ENCODE measurements at places on chromosomes 7 and 10.

- no peak for DNase-seq
These were observed 27.2 kb downstream of the CCM2 start for GRCh38 chr7:45026984-45027773.

GRCh38 chr10:114431414-114432135 is 27.3 kb upstream of the AFAP1L2 start:
- no peak for DNase-seq

- no peak for DNase-seq
These were observed 411.6 kb downstream of the NEBL start for GRCh38 chr10:20485554-20485953.

DNA sequence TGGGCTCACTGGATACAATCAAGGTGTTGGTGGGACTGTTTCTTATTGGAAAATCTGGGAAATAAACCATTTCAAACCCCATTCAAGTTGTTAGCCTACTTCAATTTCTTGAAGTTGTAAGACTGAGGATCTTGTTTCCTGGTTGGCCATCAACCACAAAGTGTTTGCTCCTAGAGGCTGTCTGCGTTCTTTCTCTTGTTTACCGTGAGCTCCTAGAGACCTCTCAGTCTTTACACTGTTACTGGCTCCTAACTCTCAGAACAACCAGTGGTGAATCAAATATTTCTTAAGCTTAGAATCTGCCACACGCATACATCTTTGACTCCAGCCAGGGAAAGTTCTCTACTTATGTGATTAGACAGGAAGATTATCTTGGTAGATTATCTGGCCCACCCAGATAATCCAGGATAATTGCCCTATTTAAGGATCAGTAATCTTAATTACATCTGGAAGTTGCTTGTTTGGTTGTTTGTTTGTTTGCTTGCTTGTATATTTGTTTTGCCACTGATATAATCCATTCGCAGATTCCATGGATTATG is 798.7 kb downstream of the IPMK start:
- DNase-seq: no peak

DNA sequence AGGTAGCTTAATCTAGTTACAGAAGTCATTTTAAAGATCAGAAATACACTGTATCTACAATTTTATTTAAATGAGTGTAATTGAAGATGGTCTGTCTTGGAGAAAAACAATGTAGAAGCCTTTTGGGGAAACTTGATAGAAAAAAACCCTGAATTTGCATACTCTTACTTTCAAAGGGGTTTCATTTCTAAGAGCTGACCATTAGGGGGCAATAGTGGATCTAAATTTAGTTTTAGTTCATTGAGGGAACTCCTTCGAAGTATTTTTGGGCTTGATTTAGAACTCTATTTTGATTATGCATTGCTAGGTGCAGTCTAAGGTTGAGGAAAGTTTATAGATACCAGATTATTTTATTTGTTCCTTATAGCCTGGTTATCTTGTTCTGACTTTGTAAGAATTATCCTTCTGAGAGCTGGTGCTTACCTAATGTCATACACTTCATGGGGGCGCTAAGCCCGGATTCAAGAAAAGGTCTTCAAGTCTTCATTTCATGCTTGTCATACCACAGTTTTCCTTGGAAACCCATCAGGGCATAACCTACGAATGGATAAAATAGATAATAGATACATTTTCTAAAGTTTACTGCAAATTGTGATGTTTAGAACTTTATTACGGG is 69.1 kb upstream of the MXI1 start:
- no peak for DNase-seq

GRCh38 chr10:132164761-132165278 is 21.9 kb upstream of the DPYSL4 start:
- DNase-seq: no peak

DNA sequence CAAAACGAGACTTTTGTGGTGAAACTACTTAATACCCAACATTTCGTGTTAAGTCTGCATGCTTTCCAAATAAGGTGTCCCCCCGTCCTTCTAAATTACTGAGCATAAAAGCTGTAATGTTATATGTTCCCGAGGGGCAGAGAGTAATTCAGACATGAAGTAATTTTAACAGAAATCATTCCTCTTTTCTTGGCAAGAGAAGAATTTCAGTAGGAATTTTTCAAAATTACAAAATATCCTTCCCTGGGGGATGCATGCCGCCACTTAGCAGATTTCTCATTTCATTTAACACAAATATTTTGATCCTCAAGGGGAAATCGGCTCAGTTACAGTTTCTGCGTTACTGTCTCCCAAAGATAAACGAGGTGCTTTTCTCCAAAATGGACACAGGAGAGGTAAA is 213.2 kb upstream of the RHOBTB1 start:
- no peak for DNase-seq

DNA sequence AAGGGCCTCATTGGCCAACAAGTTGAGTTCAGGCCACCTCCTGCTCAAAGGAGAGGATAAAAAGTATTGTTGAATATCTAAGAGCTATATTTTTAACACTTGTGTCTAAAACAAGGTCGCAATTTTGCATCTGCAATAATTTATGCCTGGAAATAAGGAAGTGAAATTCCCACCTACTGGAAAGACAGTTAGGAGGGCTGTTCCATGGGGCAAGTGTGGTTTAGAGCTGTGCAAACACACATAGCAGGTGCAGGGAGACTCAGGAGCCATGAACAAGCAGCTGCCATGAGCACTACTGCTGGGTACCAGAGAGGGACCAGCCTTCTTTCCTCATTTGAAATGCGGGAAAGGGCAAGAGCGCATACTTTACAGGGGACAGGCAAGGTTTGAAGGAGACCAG is 35.5 kb upstream of the IKZF1 start:
- no peak for DNase-seq

DNA sequence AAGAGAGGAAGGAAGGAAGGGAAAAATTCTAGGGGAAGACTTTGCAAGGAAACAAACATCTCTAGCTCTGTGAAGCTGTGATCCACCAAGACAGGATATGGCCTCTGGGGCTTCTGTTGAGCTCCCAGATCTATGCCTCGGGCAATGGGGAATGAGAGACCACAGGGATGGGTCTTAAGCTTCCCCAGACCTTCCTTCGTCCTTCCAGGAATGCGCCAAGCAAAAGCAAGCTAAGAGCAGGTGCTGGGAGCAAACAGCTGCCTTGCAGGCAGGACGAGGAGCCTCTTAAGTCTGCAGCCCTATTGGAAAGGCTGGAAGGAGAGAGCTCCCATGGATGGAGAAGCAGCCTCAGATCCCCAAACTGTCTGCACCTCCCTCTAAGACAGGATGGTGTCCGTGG is 21.9 kb upstream of the ELN start:
- no peak for DNase-seq

- no peak for DNase-seq
These were observed 728 bp downstream of the PARD3 start for GRCh38 chr10:34814223-34814912.

GRCh38 chr10:70549962-70550458 is 52.5 kb downstream of the PRF1 start:
- DNase-seq: peak; percentile 76

- DNase-seq: no peak
These were observed 22.3 kb downstream of the CAPZA2 start for GRCh38 chr7:116884691-116885090.

DNA sequence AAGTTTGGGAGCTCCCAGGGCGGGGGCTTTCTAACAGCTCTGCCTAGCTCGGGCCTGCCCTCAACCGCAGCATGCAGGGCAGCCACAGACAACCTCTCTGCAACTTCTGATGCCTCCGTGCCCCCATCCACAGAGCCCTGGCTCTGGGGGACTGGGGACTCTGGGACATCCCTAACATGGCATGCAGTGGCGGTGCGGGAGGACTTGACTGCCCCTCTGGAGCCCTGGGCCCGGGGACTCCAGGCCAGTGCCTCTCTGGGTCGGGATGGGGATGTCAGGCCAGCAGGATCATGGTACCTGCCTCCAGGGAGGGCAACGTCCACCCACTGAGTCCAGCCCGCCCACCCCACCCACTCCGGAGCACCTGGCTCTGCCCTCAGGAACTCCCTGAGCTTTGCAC is 520 bp upstream of the AQP1 start:
- DNase-seq: no peak

- DNase-seq: peak; percentile 42
These were observed 87.1 kb downstream of the SLC16A9 start for GRCh38 chr10:59622320-59623132.

GRCh38 chr7:2003931-2004812 is 228.6 kb downstream of the MAD1L1 start:
- DNase-seq: peak; percentile 10

- DNase-seq: no peak
These were observed 19.8 kb downstream of the CDK1 start for GRCh38 chr10:60798031-60798430.

DNA sequence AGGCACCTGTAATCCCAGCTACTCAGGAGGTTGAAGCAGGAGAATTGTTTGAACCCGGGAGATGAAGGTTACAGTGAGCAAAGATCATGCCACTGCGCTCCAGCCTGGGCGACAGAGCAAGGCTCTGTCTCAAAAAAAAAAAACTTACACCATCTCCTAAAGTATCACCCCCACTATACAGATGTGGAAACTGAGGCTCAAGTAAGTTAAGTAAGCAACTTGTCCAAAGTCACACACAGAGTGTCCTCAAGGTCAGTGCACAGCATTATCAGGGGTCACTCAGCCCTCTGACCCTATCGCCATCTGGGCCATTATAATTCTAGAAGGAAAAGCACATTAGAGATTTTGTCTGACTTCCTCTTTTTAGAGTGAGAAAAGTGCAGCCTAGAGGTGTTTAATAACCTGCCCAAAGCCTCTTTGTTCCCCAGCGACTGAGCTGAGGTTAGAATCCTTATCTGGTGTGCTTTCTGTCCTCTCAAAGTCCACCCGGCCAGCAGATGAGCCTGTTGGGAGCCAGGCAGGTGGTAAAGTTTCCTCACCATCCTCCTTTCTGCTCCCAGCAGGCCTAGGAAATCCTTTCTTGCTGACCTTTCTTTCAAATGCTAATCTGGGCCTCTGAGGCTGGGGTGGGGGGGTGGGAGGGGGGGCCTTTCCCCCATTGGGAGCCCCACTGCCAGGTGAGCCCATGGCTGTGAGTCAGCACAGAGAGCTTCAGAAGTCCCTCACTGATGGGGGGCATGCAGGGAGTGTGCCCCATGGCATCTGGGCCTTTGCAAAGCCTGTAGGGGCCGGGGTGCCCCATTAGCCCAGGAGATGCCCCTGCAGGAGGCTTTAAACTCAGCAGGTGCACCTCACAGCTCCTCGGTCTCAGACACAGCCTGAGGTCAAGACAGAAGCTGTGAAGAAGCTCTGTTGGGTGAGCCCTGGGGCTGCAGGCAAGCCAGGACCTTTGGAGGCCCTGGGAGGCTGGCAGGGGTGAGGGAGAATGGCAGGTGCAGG is 12.0 kb upstream of the KCNMA1 start:
- no peak for DNase-seq

GRCh38 chr10:35341521-35341920 is 5.2 kb downstream of the CCNY start:
- no peak for DNase-seq

DNA sequence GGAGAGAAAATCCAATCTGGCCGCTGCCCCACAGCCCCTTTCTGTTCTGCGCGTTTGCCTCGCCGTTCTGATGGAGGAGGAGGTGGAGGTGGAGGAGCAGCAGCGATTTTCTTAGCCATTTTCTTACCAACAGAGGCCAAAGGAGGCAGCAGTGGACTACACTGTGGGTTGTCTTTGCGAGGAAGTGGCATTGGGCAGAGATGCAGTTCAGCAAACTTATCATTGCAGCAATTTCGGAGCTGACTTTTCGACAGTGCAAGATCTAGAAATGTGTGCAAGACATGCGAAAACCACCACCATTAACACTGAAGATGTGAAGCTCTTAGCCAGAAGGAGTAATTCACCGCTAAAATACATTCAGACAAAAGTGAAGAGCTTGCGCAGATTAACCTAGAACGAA is 1.9 kb upstream of the ARL4A start:
- DNase-seq: no peak

GRCh38 chr7:151314401-151314800 is 27.2 kb upstream of the NUB1 start:
- no peak for DNase-seq

- no peak for DNase-seq
These were observed 354.3 kb downstream of the CALN1 start for GRCh38 chr7:72057796-72058195.

DNA sequence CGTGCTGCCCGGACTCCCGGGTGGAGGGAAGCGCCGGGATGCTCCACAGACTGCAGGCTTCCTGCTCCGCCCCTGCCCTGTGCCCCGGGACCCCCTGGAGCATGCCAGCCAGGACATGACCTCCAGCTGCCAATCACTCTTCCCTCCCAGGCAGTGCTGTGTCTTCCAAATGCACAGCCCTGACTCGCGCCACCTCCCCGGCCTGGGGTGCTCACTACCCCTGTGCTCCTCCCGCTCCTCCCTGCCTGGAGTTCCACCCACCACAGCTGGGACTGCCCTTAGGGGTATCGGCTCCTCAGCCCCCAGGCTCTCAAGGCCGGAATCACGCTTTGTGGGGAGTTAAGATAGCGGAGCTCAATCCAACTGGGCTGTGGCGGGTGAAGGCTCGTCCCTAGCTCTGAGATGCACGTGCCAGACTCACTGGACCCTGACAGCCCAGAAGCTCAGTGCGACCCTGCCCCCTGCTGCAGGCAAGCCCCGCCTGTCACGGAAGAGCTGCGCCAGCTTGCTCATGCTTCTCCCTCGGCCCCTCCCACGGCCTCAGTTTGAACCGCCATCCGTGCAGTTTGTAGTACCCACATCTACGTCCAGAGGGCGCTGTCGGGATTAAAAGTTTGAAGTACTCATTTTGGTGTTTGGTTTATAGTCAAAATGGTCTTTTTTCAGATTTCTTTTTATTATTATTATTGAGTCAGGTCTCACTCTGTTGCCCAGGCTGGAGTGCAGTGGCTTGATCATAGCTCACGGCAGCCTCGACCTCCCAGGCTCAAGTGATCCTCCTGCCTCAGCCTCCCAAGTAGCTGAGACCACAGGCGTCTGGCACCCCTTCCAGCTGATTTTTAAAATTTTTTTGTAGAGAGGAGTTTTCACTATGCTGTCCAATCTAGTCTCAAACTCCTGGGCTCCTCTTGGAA is 142.5 kb upstream of the TCERG1L start:
- peak; percentile 45 for DNase-seq

DNA sequence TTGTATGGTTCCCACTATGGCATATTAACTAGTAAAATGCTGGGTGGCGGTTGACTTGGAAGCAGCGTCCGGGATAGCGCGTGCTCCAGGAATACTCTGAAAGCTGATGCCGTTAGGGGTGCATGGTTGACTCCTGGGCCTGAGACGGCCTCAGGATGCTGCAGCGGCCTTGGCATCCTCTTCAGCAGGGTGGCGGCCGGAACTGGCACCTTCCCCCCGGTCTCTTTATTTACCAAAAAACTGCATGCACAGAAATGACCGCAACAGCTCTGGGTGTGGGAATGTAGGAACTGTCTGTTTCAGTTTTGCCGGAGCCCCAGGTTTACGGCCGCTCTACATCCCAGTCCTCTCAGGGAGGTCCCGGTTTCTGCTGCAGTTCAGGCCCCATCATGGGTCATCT is 28.8 kb downstream of the PFKP start:
- peak; percentile 68 for DNase-seq

DNA sequence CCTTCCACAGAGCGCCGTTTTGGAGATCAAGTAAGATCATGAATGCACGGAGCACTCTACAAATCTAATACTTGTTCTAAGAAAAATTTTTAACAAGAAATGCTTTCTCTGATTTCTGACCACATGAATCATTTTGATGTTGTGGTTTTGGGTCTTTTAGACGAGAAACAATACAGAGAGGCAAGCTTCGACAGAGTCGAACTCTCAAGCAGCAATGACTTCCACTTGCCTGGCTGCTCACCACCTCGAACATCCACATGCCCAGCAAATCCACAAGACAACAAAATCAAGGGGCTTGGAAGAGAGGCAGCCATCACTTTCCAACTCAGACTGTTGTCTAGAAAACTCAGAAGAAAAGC is 69.4 kb upstream of the GSDME start:
- DNase-seq: no peak

Measured in tibial artery (tissue), 4 donors.